Mesothelial cell of epicardium (in vitro differentiated cells): ENCODE measurements at places on chromosomes 11 and 22. TPM values are rescaled to one million over a fixed set of nuclear protein-coding genes. Genes with fewer than 3 reads are reported as not detected.

- no peak for DNase-seq
Measured at GRCh38 chr11:95660038-95660437, 129.5 kb downstream of the FAM76B start.

GRCh38 chr11:113174882-113175281, 139.5 kb upstream of the TTC12 start:
- DNase-seq: no peak

DNA sequence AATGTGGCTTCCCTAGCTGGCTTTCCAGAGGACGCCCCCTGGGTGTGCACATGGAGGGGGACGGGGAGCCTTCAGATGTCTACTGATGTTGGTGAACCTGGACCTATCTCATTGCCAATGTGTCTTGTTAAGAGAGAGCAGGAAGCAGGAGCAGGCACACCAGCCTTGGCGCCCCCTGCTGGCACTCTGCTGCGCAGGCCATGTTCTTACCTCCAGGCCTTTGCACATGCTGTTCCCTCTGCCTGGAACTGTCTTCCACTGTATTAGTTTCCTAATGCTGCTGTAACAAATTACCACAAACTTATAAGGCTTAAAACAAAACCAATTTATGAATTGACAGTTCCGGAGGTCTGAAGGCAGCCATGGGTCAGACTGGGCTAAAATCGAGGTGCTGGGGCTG, 23.6 kb upstream of the MN1 start:
- DNase-seq: no peak

GRCh38 chr11:2377511-2378443, 667 bp downstream of the CD81 start:
- DNase-seq: peak; percentile 68

DNA sequence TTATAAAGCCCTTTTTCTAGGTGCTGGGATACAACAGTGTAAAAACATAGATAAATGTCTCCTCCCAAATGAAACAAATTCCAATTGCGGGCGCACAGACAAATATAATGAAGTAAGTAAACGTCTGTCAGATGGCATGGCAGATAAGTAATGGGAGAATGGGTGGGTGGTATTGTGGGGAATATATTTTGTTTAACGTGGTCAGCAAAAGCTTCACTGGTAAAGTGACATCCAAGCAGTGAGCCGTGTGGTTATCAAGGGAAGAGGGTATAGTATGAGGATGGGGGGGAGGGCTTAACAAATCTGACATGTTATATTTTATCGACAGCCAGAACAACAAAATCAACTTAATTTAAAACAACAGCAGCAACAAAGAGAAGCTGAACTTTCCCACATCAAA, 1.2 kb downstream of the SVIP start:
- no peak for DNase-seq

GRCh38 chr11:62539238-62539925, 7.2 kb downstream of the AHNAK start:
- DNase-seq: no peak

DNA sequence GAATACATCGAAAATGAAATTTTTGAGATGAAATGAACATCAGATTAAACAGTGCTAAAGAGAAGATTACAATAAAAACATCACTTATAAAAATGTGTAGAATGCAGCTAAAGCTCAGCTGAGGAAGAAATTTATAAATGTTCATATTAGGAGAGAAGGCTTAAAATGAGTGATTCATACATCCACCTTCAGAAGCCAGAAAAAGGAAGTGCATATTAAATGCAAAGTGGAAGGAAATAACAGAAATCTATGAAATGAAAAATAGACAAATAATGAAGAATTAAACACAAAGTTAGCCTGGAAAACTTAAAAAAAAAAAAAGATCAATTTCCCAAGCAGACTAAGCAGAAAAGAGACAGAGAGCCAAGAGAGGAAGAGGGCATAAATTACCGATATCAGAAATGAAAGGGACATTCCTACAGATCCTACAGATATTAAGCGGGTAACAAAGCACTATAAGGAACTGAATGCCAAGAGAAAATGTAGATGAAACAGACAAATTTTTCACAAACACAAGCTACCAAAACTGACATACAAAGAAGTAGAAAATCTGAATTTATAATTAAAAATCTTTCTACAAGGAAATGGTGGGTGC, 7.2 kb upstream of the MOB2 start:
- DNase-seq: no peak

DNA sequence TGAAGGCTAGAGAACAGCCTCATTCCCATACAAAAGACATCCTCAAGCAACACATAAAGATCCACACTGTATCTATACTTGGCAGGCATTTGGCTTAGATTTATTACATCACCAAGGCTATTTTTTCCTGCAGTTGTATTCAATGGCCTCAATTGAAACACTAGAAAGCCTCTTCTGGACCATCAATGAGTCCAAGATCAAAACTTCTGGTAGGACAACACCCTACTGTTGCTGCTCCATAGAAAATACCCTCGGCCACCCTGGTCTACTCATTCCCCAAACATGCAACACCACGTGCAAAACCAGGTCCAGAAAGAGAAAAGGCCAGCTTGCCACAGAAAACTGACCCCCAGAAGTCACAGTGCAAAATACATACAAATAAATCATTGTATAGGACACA, 56.9 kb upstream of the CADM1 start:
- DNase-seq: no peak

DNA sequence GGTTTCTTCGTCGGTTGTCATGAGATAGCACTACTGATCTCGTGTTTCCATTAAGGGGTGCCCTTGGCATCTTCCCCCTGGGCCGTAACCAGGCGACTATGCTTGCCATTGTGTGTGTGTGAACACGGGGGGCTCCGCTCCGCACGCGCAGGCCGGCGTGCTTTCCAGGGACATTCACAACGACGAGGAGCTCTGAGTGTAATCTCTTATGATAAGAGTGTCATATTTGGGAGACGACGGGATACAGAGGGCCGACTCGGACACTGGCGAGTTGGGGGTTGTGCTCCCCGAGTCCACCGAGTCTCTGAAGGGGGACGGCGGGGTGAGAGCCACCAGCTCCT, 170.9 kb upstream of the CTSC start:
- DNase-seq: no peak

DNA sequence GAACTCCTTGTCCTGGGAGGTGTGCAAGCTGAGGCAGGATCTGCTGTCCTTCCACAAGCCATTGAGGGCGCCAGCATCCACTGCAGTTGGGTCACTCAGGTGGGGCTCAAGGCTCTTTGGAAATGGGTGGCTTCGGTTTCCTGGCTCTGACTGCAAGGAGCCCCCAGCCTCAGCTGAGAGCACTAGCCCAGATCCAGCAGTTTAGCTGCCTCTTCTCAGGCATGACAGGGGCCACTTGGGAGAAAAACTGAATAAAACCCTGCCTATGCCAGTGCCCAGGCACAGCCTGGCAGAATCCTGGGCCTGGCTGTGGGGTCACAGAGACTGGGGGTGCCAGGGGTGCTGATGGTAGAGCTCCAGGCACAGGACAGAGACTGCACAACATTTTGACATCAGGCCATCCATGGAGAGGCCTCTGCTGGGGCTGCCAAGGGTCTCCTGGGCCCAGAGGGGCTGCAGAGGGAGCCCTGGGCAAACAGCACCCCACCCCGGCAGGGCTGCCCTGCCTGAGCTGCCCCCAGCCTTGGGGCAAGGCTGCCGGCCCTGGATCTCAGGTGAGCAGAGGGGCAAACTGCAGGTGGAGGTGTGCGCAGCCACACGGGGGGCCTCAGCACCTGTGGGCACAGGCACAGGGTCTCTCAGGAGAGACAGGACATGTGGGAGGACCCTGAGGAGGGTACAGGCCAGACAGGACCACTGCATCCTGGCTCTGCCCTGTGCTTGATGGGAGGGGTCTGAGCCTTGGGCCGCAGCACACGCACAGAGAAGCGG, 28.3 kb downstream of the RTN4R start:
- no peak for DNase-seq

Gene FGF19
- not detected in 3 replicates for total RNA-seq

Gene KIF18A
- total RNA-seq: 12.5 to 15.6 TPM (median 14.7 TPM) in 3 replicates

Gene CLDN5
- total RNA-seq: not detected in 3 replicates

Gene HYLS1
- total RNA-seq: 5.2 to 5.8 TPM (median 5.4 TPM) in 3 replicates

Gene OR52E8
- not detected in 3 replicates for total RNA-seq

Gene POU2F3
- 0.55 to 0.98 TPM (median 0.86 TPM) in 3 replicates for total RNA-seq

Gene KCTD14
- 5.4 to 6.4 TPM (median 5.4 TPM) in 3 replicates for total RNA-seq
